Fibroblast of skin of back (primary cell): ENCODE measurements at places on chromosomes 2 and 18.

- no peak for DNase-seq
Observed at GRCh38 chr2:144249035-144249637, 270.8 kb downstream of the ZEB2 start.

DNA sequence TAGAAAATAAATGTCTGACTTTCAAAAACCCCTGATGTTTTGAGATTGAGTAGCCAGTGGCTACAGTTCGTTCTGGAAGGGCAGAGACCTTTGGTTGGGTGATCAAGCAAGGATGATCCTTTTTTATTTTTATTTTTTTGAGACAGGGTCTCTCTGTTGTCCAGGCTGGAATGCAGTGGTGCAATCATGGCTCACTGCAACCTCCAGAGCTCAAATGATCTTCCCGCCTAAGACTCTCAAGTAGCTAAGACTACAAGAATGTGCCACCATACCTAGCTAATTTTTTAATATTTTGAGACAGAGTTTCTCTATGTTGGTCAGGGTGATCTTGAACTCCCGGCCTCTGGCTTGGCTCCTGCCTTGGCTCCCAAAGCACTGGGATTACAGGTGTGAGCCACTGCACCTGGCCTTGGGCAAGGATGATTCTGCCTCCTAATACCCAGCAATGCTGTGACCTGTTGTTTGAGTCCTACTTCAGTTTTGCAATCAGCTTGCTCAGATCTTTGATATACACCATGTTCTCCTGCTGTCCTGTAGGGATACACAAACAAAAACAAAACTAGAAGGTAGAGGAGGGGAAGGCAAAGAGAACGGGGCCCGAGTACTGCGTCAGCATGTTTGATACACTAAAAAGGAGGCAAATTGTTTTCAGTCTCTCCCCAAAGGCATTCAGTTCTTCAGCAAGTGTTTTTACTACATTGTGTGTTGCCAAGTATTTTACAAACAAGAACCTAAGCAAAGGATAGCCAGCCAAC is 59.2 kb upstream of the LYPD6B start:
- no peak for DNase-seq

DNA sequence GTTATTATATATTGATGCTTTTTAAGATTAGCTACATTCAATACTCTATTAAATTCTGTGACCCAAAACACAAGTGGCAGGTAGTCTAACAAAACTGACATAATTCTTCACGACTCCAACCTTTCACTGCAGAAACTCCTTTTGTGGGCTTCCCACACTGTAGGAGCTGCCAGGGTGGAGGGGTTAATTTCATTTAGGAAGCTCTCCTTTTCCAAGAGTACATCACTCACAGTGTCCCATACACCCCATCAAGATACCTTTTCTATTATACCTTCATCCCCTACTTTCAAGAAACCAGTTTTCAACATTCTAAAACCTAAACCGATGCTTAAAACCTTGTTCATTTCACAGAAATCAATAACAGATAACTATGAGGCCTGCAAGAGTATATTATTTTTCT is 825 bp downstream of the THUMPD2 start:
- DNase-seq: no peak

DNA sequence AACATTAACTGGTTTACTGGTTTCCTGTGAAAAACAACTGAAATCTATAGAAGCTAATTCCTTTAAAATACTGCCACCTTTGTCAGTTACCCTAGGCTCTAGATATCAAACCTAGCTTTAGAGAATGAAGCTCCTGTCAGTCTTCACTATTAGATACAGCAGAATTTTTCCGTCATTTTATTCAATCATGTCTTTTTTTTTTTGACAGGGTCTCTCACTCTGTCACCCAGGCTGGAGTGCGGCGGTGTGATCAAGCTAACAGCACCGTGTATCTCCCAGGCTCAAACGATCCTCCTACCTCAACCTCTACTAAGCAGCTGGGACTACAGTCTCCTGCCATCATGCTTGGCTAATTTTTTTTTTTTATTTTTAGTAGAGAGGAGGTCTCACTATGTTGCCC is 415.2 kb upstream of the LRRTM4 start:
- DNase-seq: no peak

- no peak for DNase-seq
Observed at GRCh38 chr2:203743441-203743981, 37.1 kb downstream of the CD28 start.

DNA sequence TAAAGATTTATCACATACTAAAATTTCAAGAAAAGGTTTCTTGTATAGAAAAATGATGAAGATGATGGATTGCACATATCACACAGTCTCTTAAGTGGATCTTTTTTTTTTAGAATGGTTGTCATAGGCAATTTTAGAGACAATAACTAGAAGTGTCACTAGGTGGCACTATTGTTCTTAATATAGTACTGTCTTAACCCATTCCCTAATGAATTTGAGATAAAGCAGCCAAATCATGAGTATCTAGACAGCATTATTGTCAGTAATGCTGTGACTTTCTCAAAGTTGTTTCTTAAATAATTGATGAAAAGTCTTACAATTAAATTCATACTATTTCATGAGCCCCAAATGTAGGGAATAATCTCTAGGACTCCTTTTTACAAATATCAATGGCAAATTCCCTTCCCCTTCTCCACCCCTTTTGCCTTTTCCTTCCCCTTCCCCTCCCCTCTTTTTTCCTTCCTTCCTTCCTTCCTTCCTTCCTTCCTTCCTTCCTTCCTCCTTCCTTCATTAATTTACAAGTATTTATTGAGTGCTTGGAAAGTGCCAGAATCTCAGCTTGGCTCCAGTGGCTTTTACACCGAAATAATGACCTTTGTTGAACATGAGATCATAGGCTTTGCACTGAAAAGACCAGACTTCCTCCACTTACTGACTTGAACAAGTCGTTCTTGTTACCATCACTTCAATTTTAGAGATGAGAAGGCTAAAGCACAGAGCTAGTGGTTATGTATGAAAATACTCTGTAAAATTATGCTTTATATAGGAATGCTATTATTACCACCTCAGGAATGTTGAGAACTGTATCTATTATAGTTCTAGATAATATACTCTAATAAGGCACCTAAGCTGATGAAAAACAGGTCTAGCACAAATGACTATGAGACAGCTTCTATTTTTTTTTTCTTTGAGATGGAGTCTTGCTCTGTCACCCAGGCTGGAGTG is 19.8 kb downstream of the MYL12B start:
- peak; percentile 76 for DNase-seq

GRCh38 chr2:27996156-27996922 is 105.8 kb downstream of the BABAM2 start:
- DNase-seq: no peak

DNA sequence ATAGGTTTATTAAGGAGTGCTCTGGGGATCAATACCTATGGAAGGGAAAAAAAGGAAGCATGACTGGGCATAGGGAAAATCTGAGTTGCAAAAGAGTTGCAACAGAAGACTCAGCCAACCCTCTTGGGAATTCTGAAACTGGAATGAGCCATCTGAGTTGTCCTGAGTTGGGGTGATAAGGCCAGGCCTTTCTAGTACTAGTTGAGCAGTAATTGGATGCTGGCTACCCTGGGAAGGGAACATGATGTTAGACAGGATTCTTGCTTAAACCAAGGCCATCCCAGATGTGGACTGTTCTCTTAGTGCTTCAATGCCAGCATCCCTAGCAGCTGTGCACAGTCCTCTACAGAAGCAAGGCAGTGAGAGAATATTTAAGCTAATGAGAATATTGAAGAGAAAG is 348.8 kb upstream of the GULP1 start:
- peak; percentile 31 for DNase-seq

DNA sequence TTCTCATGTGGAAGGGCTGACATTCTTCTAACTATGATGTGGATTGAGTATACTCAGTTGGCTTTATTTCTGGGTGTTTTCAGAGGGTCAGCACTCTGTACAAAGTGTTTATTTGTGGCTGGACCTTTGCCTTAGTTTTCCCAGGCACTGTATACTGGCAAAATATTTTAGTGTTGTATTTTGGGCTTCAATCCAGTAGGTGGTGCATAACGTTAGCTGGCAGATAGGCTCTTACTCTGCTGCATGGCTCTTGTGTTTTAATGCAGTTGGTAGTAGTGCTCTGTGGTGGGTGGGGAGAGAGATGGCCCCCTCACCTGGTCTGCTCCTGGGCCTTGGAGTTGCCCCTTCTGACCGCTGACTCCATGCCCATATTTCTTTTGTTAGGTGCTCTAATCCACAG is 75.6 kb upstream of the REG3A start:
- no peak for DNase-seq

DNA sequence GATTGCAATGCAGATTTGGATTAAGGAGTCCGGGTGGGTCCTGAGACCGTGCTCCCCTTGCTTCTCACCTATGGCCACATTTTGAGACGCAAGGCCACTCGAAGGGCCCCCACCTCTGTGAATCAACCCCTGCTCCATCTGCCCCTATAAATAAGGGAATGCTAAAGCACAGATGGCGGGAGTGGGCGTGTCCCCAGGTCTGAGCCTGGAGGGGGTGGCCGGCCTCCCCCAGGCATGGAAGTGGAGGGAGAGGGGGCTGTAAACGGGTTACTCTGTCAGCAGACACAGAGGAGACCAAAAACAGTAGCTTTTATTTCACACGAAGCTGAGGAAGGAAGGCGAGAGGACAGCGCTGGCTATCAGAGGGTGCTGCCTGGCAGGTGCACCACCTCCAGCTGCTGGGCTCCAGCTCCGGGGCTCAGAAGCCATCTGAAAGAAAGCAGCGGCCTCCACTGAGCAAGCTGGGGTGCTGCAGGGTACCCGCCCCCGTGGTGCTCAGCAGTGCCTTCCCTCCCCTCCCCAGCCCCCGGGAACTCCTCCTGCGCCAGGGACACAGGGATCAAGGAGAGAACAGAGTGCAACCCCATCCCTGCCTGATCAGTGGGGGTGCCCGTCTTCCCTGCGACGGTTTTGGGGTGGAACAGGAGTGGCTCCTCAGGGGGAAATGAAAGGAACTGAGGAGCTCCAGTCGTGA is 56.7 kb upstream of the RAB6C start:
- no peak for DNase-seq

DNA sequence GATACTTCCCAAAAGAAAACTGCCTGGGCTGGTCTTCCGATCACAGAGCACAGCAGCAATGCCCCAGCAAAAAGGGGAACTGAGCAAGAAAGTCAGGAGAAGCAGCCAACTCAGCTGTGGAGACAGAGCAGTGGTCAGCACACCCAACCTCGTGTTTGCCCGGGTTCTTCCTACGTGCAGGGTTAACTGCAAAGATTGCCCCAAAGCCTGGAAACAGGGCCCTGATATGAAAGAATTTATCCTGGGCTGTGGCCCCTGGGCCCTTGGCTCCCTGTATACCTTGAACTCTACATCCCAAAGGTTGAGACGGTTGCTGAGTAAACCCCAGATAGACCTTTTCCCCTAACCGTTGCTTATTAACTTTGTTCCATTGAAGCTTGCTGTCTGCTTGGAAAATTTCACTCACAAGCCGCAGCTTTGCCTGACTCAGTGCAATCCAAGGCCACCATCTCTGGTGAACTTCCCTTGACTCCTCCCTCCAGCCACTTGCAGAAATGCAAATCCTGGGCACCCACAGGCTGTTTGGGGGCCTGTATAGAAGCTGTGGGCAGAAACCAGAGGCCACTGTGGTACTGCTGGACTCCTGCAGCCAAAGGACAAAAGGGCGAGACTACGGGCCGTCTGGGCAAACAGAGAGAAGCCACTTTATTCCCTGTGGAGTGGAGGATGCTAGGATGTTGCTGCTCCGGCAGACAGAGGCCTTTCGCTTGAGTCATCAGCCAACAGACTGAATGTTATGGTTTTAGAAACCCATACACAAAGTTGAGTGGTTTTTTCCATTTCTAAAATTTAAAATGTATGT is 18.2 kb downstream of the NRP2 start:
- DNase-seq: peak; percentile 94

DNA sequence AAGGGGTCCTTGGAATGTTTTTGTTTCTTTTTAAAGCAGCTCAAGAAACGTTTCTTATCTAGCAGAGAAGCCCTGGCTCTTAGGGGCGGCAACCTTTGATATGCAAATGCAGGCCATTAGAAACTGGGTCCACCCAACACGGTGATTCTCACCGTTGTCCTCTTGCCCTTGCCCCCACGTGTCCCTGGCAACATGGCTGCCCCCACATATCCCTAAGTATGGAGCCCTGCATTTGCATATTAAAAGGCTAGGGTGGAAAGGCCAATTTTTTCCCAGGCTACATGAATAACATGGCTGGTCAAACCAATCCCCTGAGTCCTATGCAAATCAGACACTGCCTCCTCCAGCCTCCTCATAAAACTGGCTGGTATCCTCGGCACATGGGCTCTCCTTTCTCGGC is 230.1 kb upstream of the SPOPL start:
- no peak for DNase-seq
